ENCODE measurements at places on chromosomes 7 and 10.
A peak's percentile ranks its signal among the peaks of the same experiment; 100 is the strongest.

DNA sequence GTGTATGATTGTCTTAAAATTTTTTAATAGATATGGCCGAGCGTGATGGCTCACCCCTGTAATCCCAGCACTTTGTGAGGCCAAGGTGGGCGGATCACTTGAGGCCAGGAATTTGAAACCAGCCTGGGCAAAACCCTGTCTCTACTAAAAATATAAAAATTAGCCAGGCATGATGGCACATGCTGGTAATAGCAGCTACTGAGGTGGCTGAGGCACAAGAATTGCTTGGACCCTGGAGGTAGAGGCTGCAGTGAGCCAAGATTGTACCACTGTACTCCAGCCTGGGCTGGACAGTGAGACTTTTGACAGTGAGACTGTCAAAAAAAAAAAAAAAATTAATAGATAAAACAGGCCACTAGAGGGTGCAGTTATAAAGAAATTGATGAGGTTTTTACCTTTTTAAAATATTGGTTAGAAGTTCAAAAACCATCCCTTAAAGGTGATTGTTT lies 20.5 kb downstream of the NOM1 start:
- no peak for DNase-seq

- no peak for DNase-seq
Measured at GRCh38 chr7:105173586-105173985, 159.6 kb downstream of the KMT2E start.

DNA sequence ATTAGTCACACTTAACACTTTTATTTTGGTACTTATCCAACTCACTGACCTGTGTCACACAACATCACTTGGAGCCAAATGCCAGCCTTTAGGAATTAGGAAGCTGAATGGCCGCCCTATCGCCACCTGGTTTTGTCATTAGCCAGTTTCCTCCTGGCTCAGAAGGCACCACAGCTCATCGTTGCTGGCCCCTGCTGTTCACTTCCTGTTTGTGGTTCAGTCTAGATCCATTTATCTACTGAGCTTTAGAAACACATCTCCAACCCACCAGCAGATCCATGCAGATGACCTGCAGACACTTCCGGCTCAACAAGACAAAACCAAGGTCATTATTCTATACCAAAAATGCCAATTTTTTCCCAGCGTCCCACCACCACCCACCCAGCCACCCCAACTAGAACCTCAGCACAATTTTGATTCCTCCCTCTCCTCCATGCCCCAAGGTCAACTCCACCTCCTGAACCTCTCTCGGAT lies 193.5 kb upstream of the NEBL start:
- no peak for DNase-seq

- no peak for DNase-seq
Measured at GRCh38 chr10:100374200-100374655, 27.2 kb downstream of the SCD start.

DNA sequence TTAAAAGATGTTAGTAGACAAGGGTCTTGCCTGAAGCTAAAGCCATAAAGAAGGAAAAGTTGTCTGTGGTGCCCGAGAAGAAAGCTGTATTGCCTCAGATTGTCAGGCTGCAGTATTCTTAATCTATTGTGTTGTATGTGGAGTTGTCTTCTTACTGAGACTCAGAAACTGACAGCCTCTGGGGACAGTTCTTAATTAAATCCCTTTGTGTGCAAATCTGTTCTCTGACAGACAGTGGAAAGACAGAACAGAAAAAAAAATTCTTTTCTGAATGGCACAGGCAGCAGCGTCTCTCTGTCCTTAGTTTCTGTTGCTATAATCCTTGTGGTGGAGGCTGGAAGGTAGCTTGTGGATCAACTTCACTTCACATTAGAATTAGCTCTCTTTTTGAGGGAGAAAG lies 16.8 kb downstream of the VWC2 start:
- DNase-seq, result no peak

GRCh38 chr10:114577133-114577532 lies 80.9 kb downstream of the ABLIM1 start:
- no peak for DNase-seq

GRCh38 chr7:31872545-31873370 lies 185.7 kb downstream of the PPP1R17 start:
- DNase-seq, result no peak

- DNase-seq, result no peak
Measured at GRCh38 chr7:149772956-149773434, 393 bp downstream of the ZNF467 start.

DNA sequence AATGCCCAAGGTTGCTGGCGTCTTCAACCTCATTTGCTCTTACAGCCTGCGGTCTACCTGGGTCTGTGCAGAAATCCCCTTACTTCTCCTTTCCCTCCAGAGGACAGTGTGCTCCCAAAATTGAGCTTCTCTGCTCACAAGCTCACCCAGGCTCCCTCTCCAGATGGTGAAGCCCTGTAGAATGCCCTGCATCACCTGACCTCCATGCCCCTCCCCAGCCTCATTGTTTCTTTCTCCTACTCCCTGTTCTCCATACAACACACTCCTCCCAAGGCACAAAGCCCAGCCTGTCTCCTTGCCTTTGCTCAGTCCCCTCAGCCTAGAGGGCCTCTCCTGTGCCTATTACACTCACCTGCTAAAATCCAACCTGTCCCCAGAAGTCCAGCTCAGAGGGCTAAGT lies 3.5 kb downstream of the CRHR2 start:
- DNase-seq, result no peak

- DNase-seq, result no peak
Measured at GRCh38 chr7:155224116-155224811, 73.4 kb upstream of the INSIG1 start.

DNA sequence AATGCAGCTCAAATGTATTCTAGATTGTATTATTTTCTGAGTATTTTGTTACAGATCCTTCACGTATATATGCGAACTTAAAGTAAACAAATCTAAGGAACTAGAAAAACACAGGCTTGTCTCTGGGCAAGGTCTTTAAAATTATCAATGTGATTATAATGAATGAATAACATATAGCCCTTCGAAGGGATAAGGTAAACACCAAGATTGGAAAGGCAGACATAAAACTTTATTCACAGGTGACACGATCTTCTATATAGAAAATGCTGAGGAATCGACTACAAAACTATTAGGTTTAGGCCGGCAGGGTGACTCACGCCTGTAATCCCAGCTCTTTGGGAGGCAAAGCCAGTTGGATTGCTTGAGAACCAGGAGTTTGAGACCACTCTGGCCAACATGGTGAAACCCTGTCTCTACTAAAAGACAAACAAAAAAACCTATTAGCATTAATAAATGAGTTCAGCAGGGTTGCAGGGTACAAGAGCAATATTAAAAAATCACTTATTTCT lies 80.4 kb downstream of the CNNM2 start:
- no peak for DNase-seq

DNA sequence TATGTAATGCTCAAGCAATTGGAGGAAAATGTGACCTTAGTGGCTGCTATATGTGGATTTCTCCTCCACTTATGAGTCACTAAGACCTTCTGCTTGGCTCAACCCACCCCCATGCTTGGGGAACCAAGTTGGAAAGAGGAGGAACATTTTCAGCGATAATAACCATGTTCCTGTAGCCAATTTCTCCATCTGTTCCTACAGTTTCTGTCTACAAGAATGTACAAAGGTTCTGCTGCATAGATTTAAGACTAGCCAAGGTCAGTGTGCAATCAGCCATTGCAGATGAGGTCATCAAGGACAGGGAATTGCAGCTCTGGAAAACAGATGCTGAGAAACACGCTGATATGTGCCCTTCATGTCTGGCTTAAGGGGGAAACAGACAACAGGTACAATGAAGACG lies 5.6 kb upstream of the NRCAM start:
- DNase-seq, result no peak

DNA sequence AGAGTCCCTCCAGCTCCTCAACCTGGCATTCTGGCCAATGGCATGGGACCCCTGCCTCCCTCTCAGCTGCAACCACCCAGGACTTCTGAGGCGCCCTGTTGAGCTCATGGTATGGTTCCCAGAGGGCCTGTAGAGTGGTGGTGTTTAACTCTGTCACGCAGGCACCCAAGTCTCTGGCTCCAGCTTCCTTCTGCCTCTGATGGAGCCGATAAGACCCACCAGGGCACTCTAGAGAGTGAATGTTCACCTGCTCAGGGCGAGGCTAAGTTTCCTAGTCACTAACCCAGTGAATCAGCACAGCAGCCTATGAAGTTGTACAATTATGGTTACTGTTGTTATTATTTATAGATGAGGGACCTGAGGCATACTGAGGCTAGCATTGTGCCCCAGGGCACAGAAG lies 120.4 kb downstream of the ZMIZ1 start:
- no peak for DNase-seq

- DNase-seq, result no peak
Measured at GRCh38 chr7:45568536-45569289, 5.5 kb upstream of the ADCY1 start.

- no peak for DNase-seq
Measured at GRCh38 chr7:29619848-29620555, 56.4 kb downstream of the PRR15 start.

DNA sequence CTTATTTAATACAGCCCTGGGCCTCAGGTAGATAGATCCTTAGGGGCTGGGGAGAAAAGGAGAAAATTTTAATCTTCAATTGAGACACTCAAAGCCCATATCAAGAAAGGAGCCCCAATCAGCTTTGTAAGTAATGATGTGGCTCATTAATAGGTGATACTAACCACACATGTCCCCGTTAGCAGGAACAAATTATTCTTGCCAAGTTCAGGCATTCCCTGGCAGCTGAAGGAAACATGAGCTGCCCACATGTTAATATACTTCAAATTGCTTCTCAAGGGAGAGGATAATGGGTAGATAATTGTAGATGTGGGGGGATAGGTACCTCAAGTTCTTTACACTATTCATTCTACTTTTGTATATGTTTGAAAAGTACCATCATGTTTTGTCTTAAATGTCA lies 14.5 kb downstream of the IFIT5 start:
- no peak for DNase-seq

- DNase-seq, result no peak
Measured at GRCh38 chr10:7000061-7000460, 410.8 kb downstream of the SFMBT2 start.

DNA sequence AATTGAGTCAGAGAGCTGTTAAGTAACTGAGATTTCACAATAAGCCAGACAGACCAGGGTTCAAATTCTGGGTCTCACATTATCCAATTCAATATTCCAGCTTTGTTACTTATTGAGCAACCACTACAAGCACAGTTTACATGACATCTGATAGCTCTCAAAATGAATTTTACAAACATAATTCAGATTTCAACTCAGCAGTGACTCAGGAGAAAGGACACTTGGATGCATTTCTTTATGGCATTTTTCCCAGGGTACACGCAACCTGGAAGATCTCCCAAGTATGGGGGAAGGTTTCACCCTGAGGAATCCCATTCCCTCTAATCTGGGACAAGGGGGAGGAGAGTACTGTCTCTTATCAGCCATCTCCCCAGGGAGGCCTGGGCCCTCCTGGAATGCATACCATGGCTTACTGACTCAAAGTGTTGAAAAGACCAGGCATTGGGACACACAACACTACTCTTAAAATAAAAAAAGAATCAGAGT lies 102.4 kb downstream of the CFTR start:
- DNase-seq, result no peak

DNA sequence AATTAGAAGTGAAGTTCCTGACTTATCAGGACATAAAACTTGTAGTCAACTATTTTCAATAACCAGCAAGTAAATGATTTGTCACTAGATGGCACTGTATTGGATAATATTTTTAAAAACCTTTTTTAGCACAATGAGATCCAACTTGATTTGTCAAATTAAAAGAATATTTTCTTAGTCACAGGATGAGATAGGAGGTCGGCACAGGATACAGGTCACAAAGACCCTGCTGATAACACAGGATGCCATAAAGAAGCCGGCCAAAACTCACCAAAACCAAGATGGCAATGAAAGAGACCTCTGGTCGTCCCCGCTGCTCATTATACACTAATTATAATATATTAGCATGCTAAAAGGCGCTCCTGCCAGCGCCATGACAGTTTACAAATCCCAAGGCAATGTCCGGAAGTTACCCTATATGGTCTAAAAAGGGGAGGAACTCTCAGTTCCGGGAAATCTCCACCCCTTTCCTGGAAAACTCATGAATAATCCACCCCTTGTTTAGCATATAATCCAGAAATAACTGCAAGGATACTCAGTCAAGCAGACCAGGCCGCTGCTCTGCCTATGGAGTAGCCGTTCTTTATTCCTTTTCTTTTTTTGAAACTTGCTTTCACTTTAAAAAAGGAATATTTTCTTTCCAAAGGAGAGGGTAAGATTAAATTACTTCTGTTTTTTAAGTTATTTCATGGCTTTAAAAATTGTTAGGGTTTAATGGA lies 255.7 kb upstream of the MKLN1 start:
- peak; percentile 91 for DNase-seq

- no peak for DNase-seq
Measured at GRCh38 chr7:152544971-152545619, 109.3 kb upstream of the KMT2C start.

- no peak for DNase-seq
Measured at GRCh38 chr10:30422151-30422695, 11.8 kb upstream of the MAP3K8 start.

DNA sequence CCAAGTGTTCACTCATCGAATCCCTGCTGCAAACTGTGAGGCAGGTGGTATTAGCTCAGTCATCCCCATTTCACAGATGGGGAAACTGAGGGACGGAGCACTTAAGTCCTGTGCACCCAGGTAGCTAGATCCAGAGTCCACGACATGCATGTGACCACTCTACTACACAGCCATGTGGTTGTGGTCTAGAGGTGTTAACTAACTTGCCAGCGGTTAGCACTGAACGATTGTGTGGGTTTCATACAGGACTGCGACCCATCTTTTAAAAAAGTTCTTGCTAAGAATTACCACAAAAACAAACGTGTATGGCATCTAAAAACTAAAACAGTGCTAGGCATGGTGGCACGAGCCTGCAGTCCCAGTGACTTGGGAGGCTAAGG lies 16.1 kb upstream of the ABCC2 start:
- no peak for DNase-seq
